Ecto neural progenitor cell (in vitro differentiated cells): ENCODE measurements at places on chromosomes 4 and X.

GRCh38 chr4:20922962-20923361, 222.7 kb downstream of the PACRGL start:
- DNase-seq = no peak

DNA sequence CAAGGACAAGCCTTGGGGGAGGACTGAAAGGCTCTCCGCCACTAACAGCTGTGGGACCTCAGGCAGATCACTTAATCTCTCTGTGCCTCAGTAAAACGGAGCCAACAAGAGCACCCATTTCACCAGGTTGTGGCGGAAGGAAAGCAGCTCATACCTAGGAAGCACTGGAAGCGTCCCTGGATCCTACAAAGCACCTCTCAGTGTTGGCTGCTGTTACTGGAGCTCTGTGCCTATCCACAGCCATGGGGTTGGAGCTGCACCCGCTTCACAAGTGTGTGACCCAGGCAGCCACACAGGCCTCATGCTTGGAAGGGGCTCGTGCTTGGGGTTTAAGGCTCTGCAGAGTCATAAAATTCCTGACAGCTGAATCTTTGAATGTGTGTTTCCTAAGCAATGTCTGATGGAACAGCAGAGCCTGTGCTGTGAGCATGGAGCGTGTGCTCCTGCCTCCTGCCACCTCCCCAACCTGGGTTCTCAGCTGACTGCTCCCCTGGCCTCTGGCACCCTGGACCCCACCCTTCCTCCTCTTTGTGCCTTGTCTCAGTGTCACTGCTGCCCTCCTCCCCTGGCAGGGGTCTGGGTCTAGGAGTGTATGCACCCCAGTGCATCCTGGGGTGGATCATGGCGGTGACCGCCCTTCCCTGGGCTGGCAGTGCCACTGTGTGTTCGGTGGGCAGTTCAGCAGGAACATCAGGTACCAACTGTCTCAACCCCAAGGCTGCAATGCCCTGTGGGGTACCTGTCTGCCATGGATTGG, 14.4 kb upstream of the MAN2B2 start:
- DNase-seq = no peak

- DNase-seq = no peak
Measured at GRCh38 chrX:115624916-115625315, 63.9 kb downstream of the PLS3 start.

- DNase-seq = no peak
Measured at GRCh38 chrX:39398215-39398962, 597.1 kb downstream of the MID1IP1 start.

DNA sequence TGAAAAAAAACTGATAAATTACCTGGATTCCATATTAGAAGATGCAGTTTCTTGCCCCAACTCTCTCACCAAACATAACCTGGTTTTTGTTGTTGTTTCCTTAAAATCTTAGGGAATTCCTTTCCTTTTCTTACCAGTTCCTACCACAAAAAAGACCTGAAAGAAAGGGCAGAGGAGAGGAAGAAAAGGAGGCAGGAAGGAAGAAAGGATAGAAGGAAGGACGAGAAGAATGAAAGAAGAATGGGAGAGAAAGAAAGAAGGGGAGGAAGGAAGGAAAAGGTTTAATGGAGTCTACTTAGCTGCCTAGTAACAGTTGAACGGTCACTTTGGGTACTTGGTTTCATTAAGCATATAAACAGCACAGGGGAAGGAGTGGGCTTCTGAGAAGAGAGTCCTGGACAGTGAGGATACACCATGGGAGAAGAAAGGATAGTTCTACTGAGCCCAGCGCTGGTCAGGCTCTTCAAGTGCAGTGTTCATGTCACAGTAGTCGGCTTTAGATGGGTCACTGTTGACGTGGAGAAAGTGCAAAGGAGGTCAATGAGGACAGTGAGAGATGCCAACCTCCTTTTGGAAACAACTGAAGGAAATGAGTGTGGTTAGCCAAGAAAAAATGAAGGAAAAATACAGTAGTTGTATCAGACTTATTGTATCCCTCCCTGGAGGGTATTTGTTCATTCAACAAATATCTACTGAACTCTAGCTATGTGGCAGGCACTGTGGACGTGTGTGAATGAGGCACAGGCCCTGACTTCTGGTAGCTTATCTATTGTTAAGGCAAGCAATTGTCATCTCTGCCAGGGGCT, 1.1 kb upstream of the CHIC2 start:
- no peak for DNase-seq

- no peak for DNase-seq
Measured at GRCh38 chrX:7108030-7108429, 39.5 kb upstream of the STS start.

DNA sequence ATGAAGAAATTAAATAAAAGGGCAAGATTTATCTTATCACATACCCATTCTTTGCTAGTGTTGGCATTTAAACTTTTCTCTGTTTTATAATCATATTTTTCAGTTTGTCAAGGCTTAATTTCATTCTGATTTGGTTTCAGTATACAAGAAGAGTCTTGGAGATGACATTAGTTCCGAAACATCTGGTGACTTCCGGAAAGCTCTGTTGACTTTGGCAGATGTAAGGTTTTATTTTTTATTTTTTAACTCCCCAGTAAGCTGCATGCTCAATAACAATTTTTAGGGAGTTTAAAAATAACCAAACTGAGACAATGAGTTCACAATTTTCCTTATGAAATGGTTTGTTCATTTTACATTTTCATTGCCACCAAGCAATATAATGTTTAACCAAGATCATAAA, 39.8 kb downstream of the ANXA3 start:
- no peak for DNase-seq
